ENCODE measurements at places on chromosomes 1 and 21.
A peak's percentile ranks its signal among the peaks of the same experiment; 100 is the strongest.

DNA sequence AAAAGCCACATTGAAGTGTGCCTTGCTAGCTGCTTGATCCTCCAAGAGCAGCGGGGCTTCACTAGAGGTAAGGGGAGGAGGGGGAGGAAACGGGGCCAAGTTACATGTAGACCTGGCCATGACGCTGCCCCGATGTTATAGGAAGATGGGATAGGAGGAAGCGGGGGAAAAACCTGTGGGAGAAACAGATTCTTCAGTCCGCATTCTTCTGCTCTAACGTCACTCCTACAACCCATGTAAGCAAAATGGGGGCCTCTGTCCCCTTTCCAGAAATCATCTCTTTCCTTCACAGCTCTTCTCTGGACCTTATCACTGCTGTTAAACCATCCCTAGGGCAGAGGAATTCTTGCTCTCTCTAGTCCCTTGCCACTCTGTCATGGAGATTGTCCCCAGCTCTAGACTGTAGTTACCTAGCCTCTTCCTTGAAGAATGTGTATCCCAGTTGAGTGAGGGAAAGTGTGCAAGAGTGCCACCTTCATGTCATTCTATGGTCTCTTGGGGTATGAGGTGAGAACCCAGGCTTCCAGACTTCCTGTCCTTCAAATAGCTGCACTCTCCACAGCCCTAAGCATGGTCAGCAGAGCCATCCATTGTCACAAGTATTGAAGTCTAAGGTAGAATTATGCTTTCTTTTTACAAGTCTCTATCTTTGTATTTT, 11.4 kb downstream of the PLEKHO1 start:
- no peak for DNase-seq
- peak overlapping the region; percentile 7 for H3K4me3 ChIP-seq
- H3K36me3 ChIP-seq = peaks cover 35% of the 10 kb centered on the region
- no peaks in the 10 kb centered on the region for H3K27me3 ChIP-seq
- peak overlapping the region; percentile 72 for H3K27ac ChIP-seq
- peaks cover 46% of the 10 kb centered on the region for H3K4me1 ChIP-seq

DNA sequence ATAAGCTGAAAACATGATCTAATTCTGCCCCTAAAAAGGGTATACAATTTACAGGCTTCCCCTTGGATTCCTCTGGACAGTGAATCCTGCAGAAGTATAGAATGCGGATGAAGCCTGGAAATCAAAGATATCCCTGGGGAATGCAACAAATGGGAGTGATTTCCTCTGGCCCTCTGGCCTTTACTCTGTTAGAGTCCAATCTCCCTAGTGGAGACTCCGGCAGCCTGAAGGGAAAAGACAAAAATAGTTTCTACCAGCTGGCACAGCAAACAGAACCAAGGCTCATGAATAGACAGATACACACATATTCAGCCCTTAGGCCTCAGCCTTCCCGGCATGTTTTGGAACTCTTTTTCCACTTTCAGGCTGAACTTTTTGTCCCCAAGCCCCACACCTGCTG, 3.9 kb upstream of the LRRC52 start:
- peaks cover 22% of the 10 kb centered on the region for H3K4me1 ChIP-seq
- no peaks in the 10 kb centered on the region for H3K36me3 ChIP-seq
- H3K27me3 ChIP-seq = peaks cover 2% of the 10 kb centered on the region
- DNase-seq = no peak
- no peak overlapping the region for H3K4me3 ChIP-seq
- peak overlapping the region; percentile 65 for H3K27ac ChIP-seq

- no peaks in the 10 kb centered on the region for H3K27me3 ChIP-seq
- H3K27ac ChIP-seq = no peak overlapping the region
- no peak overlapping the region for H3K4me3 ChIP-seq
- peaks cover 5% of the 10 kb centered on the region for H3K4me1 ChIP-seq
These were observed 392.5 kb upstream of the PTBP2 start for GRCh38 chr1:96329121-96329520.

- peaks cover 13% of the 10 kb centered on the region for H3K4me1 ChIP-seq
- H3K27ac ChIP-seq = no peak overlapping the region
- no peaks in the 10 kb centered on the region for H3K27me3 ChIP-seq
- no peak overlapping the region for H3K4me3 ChIP-seq
- peaks cover under 1% of the 10 kb centered on the region for H3K36me3 ChIP-seq
These were observed 645.6 kb downstream of the PLA2G4A start for GRCh38 chr1:187474336-187474735.

DNA sequence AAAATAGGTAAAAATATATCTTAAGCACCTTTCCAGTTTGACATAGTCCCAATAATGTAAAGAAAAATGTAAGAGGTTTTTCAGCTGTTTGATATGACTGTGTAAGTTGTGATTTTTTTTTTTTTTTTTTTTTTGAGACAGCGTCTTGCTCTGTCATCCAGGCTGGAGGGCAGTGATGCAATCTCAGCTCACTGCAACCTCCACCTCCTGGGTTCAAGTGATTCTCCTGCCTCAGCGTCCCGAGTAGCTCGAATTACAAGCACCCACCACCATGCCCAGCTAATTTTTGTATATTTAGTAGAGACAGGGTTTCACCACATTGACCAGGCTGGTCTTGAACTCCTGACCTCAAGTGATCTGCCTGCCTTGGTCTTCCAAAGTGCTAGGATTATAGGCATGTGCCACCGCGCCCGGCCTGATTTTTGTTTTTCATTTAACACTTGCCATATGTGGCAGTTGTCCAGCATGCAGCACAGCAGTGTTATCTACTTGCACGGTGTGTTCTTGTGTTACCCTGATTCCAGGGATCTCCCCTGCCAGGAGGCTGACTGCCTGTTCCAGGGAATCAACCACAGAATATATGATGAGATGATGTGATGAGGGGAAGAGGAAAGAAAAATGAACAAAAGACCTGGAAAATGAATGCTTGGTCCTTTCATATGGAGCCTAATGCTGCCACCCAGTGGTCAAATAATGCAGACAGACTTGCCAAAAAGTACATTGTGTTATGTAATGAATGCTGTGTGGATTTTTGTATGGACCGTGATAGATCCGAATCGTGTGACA, 79.0 kb downstream of the RAVER2 start:
- H3K27me3 ChIP-seq = no peaks in the 10 kb centered on the region
- peak; percentile 71 for DNase-seq
- H3K36me3 ChIP-seq = peaks cover 9% of the 10 kb centered on the region
- no peak overlapping the region for H3K27ac ChIP-seq
- H3K4me3 ChIP-seq = no peak overlapping the region

GRCh38 chr21:33514229-33514628, 22.7 kb upstream of the DNAJC28 start:
- no peak for DNase-seq
- H3K4me3 ChIP-seq = no peak overlapping the region
- no peak overlapping the region for H3K27ac ChIP-seq
- no peaks in the 10 kb centered on the region for H3K27me3 ChIP-seq

- no peak for DNase-seq
- no peaks in the 10 kb centered on the region for H3K4me1 ChIP-seq
- no peaks in the 10 kb centered on the region for H3K36me3 ChIP-seq
- no peak overlapping the region for H3K4me3 ChIP-seq
- no peak overlapping the region for H3K27ac ChIP-seq
These were observed 538.8 kb downstream of the LRRIQ3 start for GRCh38 chr1:73659136-73659535.

DNA sequence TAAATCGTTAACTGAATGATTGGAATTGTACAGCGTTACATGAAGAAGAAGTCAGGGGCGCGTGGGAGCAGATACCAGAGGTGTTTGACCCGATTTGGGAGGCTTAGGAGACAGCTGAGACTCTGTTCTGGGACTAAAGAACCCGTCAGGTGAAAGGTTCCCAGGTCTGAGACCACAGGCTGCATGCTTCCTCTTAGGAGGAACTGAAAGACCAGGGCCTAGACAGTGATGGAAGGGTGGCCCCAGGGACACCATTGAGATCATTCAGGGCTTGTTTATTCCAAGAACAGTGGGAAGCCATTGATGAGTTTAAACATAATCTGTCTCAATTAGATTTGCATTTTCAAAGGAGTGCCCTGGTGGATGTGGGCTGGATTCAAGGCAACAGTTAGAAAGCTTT, 904 bp downstream of the KLF17 start:
- no peak overlapping the region for H3K4me3 ChIP-seq
- peaks cover 9% of the 10 kb centered on the region for H3K27me3 ChIP-seq
- H3K4me1 ChIP-seq = no peaks in the 10 kb centered on the region
- no peaks in the 10 kb centered on the region for H3K36me3 ChIP-seq
- no peak overlapping the region for H3K27ac ChIP-seq

All from neural crest cell (in vitro differentiated cells).